ENCODE measurements at places on chromosomes 12 and 14. TPM values are rescaled to one million over a fixed set of nuclear protein-coding genes. Genes with fewer than 3 reads are reported as not detected.

DNA sequence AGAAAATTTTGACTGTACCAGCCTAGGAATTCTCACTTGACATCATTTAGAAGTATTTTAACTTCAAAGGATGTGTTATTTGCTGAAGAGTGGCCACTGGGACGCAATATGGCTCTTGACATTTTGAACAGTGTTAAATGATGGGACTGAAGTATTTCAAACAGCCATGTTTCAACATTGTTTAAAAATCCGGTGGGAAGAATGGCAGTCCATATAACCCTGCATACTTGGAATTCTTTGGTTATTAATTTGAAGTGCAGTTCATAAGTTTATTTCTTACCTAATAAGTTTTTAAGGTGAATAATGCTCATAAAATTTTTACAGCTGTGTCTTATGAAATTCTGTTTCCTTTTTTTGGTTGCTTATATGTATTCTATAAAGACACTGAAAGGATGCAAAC is 8.3 kb downstream of the TMTC2 start:
- DNase-seq, result no peak
- H3K4me3 ChIP-seq, result no peak overlapping the region
- H3K36me3 ChIP-seq, result peaks cover 9% of the 10 kb centered on the region
- H3K27ac ChIP-seq, result no peak overlapping the region
- no peaks in the 10 kb centered on the region for H3K27me3 ChIP-seq

The C12orf60 gene
- 0.55 TPM for total RNA-seq

- DNase-seq, result no peak
- H3K36me3 ChIP-seq, result no peaks in the 10 kb centered on the region
- no peak overlapping the region for H3K4me3 ChIP-seq
- no peaks in the 10 kb centered on the region for H3K4me1 ChIP-seq
These were observed 113.4 kb downstream of the CRADD start for GRCh38 chr12:93790472-93791152.

The IL26 gene
- total RNA-seq, result not detected

DNA sequence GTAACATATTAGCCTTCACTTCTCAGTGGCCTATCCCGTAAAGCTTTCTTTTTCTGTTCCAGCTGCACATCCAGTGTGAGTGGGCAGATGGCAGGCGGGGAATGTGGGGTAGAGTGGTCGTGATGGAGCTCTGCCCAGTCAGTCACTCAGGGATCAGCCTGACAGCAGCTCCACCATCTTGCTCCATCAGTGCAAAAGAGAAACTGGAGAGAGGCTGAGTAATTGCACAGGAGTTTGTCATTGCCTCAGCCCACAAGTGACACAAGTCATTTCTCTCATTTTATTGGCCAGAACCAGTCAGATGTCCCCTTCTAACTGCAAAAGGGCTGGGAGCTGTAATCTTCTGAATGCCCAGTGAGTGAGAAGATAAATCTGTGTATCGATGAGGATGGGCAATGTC is 66.5 kb downstream of the ATP23 start:
- DNase-seq, result no peak
- H3K36me3 ChIP-seq, result no peaks in the 10 kb centered on the region
- H3K27ac ChIP-seq, result no peak overlapping the region
- H3K4me3 ChIP-seq, result no peak overlapping the region
- no peaks in the 10 kb centered on the region for H3K4me1 ChIP-seq

The TMCC3 gene
- total RNA-seq, result 7.8 TPM

- H3K4me1 ChIP-seq, result peaks cover 3% of the 10 kb centered on the region
- H3K4me3 ChIP-seq, result no peak overlapping the region
- H3K36me3 ChIP-seq, result no peaks in the 10 kb centered on the region
- H3K27ac ChIP-seq, result no peak overlapping the region
- no peak for DNase-seq
These were observed 151.9 kb upstream of the ATF7IP start for GRCh38 chr12:14213542-14213941.

GRCh38 chr12:67988601-67989021 is 636 bp upstream of the IFNG-AS1 start:
- H3K4me1 ChIP-seq, result no peaks in the 10 kb centered on the region
- no peak for DNase-seq
- no peaks in the 10 kb centered on the region for H3K27me3 ChIP-seq
- no peaks in the 10 kb centered on the region for H3K36me3 ChIP-seq
- no peak overlapping the region for H3K27ac ChIP-seq
- H3K4me3 ChIP-seq, result no peak overlapping the region

The FGF6 gene
- total RNA-seq, result not detected

The CYP27B1 gene
- total RNA-seq, result 2.9 TPM

The CEP83 gene
- 25.2 TPM for total RNA-seq

The NRXN3 gene
- 8.3 TPM for total RNA-seq

The PPP4R4 gene
- total RNA-seq, result 5.3 TPM

Data from lung (tissue), 17 donors.